Renal pelvis (tissue), 12 donors: ENCODE measurements at places on chromosomes 5 and 9. TPM values are rescaled to one million over a fixed set of nuclear protein-coding genes. Genes with fewer than 3 reads are reported as not detected.

DNA sequence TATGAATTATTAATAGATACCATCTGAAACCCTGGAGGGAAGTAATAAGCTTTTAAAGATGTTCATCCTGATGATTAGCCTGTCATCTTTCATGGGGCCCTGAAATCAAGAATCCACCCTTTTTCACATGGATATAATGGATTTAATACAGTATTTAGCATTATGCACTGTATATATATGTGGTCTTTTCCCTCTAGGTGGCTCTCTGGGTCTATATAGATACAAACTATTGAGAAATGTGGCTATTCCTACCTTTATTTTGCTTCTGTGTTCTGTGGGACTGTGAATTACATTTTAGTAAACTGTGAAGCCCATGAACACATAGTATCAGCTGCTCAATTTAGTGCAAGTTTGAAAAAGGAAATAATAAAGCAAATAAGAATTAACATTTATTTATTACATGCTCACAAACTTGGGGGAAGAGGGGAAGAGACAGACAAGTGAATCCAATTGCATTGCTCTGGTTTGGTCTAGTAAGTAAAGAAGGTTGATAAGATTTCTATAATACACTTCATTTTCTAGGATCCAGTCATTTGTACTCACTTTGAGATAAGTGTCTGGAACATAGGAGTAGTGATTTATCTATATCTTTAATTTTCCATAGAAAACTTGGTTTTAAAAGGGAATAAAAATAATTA is 112.2 kb downstream of the SCAMP1 start:
- DNase-seq: peak; percentile 11

- DNase-seq: peak; percentile 48
Measured at GRCh38 chr5:166509085-166509484, 1782.4 kb upstream of the WWC1 start.

Gene AGXT2
- 55.8 TPM for polyA plus RNA-seq

- no peak for DNase-seq
Measured at GRCh38 chr5:135009736-135010501, 24.1 kb downstream of the PITX1 start.

GRCh38 chr5:89117124-89117644 is 234.2 kb upstream of the MEF2C start:
- DNase-seq: no peak

GRCh38 chr5:126562823-126563222 is 32.2 kb downstream of the ALDH7A1 start:
- no peak for DNase-seq

GRCh38 chr5:55636177-55636576 is 75.9 kb downstream of the SLC38A9 start:
- DNase-seq: peak; percentile 80

GRCh38 chr5:79516986-79517385 is 3.1 kb upstream of the HOMER1 start:
- no peak for DNase-seq

Gene S1PR3
- 47.1 TPM for polyA plus RNA-seq

Gene PCDHGB4
- 4.9 TPM for polyA plus RNA-seq
